ENCODE measurements at places on chromosomes 7 and 10.

GRCh38 chr10:123043409-123043925 is 34.7 kb downstream of the ACADSB start:
- DNase-seq: peak; percentile 49

DNA sequence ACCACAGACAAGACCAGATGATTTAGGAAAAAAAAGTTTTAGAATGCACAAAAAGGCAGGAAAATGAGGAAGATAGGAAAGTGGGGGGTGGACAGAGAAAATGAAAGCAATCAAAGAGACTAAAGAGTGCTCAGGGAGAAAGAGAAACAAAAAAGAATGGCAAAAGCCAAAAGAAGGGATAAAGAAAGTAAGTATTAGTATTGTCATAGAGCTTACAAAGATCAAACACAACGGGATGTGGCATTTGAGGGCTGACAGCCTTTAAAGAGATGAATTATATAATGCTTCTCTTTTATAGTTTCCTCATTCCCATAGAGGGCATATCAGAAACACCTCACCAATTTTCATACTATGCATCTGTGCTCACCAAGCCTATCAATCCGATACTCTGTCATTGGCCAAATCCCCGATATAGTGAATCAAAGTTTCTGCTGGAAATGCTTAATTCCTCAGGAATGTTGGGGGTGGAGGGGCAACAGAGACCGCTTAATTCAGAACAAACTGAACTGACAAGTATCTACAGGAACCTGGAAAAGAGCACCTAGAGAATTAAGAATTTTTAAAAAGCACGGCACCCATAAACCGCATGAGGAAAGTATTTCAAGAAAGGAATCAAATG is 2.7 kb downstream of the COG5 start:
- DNase-seq: no peak

- DNase-seq: no peak
These were observed 48.4 kb downstream of the HK1 start for GRCh38 chr10:69326692-69327091.

GRCh38 chr10:48946891-48947500 is 7.4 kb upstream of the LRRC18 start:
- DNase-seq: no peak

DNA sequence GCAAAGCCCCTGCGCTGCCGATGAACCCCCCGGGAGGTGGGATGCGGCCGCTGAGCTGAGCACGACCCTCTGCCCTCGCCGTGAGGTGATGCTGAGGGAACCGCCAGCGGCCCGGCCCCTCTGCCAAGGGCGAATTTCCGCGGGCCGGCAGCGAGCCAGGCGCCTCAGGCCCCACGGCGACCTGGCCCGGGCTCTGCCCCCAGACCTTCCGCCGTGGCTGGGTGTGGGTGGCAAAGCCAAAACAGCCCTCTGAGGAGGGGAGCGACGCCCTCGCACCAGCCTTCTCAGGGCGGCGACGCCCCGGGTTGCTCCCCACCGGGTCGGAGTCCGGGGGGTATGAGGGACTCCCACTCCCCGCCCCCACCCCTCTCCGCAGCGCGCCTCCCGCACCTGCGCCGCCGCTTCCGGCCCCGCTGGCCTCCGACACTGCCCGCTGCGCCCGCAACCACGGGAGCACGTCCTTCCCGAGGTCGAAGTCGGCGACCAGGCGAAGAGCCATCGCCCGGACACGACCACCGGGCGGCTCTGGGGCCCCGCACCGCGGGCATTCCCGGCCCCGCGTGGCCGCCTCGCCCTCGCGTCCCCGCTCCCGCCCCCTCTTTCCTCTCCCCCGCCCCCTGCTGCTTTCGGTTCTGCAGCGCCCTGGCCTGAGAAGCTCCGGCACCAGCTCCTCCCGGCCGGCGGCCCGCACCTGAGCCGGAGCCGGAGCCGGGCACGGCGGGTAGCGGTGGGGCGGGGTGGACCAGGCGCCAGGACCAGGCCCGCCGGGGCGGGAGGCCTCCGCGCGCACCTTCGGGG is at the start of gene GSAP:
Gene GSAP, minus strand, starts transcription at position 527 of the 798 bp plus-strand sequence. Its CDS starts 28 bp downstream, at position 499.
- DNase-seq: peak; percentile 37

DNA sequence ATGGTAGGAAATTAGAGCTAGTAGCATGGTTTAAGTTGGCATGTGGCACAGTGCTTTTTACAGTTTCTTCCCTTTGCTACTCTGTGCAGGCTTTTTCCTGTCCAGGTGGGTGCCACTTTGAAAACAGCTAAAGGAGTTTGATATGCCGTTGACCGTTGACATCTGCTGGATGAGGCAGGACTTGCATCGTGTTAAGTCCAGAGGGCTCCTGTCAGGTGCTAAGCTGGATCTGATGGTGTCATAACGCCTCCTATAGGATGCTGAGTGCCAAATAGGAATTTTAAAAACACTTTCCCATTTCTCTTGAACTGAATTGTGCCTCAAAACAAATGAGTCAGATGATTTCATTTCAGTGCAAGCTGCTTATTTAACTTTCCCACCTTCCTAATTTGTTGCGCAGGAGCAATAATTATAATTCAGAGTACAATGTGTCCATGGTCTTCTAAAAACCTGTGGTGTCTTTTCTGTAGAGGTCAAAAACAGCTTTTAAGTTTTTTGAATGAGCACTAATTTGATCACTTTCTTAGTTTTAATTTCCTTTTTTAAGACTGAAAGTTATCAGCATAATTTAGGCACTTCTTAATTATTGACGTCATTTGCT is 178.3 kb downstream of the CDCA7L start:
- peak; percentile 25 for DNase-seq

GRCh38 chr7:30146127-30146612 is 11.4 kb downstream of the MTURN start:
- DNase-seq: no peak

GRCh38 chr7:137881607-137882260 is 35.0 kb upstream of the DGKI start:
- DNase-seq: no peak

- DNase-seq: no peak
These were observed 96.8 kb downstream of the TMEM26 start for GRCh38 chr10:61356354-61356753.
